ENCODE measurements at places on chromosomes 7 and 10.

GRCh38 chr7:33946094-33946699 lies 40.9 kb downstream of the BMPER start:
- no peak for DNase-seq

DNA sequence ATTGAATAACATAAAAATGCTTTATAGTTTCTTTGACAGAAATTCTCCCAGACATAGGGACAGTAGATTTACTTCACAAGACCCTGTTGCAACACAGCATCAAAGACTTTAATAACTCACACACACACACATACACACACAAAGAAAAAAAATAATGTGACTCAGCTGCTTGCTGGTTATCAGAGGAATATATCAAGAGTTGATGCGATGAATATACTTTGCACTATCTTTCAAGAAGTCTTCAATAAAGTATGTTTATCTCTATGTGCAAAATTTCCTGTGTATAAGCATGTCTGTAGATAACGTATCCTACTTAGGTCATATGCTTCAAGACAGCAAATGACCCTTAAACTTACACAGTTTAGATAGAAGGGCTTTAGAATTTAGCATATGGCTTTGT lies 243.1 kb downstream of the ARL4A start:
- no peak for DNase-seq

- DNase-seq = no peak
Observed at GRCh38 chr10:100372415-100373297, 25.6 kb downstream of the SCD start.

DNA sequence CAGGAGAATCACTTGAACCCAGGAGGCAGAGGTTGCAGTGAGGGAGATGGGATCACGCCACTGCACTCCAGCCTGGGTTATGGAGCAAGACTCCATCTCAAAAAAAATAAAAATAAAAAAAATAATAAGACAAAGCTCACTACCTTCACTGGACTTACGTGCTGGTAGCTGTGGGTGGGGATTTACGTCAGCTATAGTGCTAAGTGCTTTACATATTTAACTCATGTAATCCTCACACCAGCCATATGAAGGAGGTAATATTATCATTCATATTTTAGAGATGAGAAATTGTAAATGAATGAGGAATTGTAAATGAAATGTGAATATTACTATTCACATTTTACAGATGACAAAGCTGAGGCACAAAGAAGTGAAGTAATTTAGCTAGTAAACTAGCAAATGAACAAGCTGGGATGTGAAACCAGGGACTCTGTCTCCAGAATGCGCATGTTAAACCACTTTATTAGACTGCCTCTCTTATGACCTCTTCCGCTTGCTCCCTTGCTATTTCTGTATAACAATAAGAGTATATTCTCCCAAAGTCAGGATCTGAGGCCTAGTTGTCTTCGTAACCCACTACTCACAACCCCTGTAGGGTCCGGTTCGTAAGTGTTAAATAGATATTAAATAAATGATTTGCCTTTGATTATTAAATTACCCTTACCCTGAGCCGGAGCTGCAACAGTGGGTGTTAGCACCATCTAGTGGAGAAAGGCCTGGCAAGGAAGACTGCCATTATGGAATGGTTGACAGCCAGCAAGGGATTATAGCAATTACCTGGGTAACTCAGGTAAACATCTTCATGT lies 70.2 kb downstream of the HTR7 start:
- DNase-seq = no peak

- DNase-seq = no peak
Observed at GRCh38 chr10:19937989-19938388, 121.8 kb downstream of the PLXDC2 start.

GRCh38 chr7:90511776-90512175 lies 42.3 kb downstream of the PTTG1IP2 start:
- no peak for DNase-seq

DNA sequence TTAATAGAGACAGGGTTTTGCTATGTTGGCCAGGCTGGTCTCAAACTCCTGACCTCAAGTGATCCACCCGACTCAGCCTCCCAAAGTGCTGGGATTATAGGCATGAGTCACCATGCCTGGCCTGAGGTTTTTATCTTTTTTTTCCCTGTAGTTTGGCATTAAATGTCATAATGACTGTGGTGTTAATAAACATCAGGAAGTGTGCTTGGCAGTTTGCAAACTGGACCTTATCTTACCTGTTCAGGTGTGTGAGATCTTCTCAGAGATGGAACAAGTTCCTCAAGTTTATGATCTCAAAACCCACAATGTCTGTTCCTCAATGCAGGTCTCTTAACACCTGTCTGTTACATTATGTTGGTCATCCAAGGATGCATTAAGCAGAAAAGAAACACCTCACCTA lies 80.0 kb downstream of the ARID5B start:
- no peak for DNase-seq

DNA sequence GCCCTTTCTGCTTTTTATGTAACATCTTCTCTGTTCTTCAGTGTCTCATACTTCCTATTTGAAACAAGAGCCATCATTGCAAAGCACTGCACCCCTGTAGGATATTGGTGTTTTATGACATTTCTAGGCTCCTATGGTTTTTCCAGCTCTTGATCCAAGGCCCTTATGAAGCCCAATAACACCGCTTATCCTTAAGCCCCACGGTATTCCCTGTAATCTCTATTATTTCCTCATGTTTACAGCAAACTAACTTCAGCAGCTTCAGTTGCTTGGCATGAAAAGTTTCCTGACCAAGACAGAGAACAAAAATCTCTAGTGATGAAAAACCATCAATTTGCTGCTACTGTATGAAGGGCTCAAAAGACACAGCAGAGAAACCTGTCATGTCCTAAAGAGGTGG lies 34.1 kb upstream of the TES start:
- DNase-seq = no peak

GRCh38 chr10:29392376-29393021 lies 103.6 kb downstream of the LYZL1 start:
- no peak for DNase-seq

DNA sequence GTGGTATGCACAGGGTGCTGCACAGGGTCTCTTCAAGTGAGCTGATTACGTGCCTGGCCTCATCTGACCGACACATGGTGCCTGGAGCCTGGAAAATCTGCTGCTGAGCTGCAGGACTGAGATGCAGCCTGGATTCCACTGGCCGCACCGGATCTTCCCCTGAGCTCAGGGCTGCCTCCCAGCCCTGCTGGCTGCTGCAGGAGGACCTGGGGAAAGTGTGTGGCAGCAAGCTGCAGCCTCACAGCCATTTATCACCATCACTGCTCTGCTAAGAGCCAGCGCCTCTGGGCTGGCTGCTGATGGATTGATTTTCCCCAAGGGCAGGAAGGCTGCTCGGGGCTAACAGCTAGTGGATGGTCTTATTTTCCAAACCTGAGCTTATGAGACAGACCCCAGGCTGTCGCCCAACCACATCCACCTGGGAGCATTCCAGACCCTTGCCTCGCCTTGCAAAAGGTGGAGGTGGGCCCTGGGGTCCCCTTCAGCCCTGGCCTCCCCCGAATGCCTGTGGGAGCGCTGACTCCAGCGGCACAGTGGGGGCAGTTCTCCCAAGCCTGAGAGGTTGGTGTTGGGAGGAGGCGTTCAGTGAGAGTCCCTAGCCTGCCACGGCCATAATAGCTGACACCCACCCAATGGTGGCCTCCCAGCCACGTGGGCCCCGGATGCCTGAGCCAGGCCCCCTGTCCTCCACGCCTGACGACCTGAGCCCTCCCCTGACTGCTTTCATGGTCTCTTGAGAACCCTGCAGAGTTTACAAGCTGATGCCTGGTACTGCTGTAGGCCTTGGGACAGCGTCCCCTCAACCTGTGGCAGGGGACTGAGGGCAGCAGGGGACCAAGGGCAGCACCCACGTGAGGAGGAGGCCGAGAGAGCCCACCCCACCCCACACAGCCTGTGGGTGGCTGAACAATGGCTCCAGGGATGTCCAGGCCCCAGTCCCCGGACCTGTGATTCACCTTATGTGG lies 38.2 kb downstream of the STK32C start:
- DNase-seq = no peak

GRCh38 chr7:143882604-143883078 lies 19.3 kb downstream of the TCAF1 start:
- DNase-seq = no peak

- no peak for DNase-seq
Observed at GRCh38 chr10:58438340-58438871, 53.2 kb downstream of the TFAM start.

DNA sequence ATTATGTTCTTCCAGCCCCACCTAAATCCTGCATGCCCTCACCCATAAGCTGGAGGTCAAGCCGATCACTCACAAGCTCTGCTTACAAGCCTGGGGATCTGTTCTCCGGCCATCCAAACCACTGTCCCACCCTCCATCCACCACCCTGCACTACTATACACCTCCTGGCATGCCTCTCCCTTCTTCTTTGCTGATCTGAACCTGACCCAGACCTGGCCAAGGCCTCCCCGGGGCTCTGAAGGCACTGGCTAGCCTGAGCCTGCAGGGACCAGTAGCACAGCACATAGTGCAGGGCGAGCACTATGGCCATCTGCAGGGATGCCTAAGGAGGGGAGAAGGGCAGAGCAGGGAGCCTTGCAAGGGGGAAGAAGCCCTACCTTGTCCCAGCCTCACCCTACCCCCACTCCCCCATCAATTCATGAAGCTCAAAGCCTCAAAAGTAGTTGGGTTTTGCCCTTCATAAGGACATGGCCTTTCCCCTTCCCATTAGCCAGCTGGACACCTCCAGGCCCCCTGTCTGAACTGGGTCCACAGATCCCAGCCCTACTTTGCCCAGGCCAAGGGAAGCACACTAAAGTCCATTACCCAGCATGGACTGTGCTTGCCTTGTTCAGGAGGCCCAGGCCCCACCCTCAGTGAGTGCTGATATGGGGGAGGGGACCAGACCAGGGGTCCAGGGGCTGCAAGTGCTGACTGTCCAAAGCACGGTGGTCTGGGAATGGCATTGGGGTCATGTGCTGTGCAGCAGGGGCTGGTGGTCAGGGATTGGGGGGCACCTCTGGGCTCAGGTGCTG lies 29.6 kb downstream of the CHAT start:
- no peak for DNase-seq

- DNase-seq = peak; percentile 42
Observed at GRCh38 chr10:30534465-30535144, 94.9 kb downstream of the LYZL2 start.

GRCh38 chr7:123770378-123770777 lies 21.6 kb upstream of the WASL start:
- DNase-seq = no peak

GRCh38 chr7:40244226-40244625 lies 109.4 kb downstream of the SUGCT start:
- DNase-seq = no peak

DNA sequence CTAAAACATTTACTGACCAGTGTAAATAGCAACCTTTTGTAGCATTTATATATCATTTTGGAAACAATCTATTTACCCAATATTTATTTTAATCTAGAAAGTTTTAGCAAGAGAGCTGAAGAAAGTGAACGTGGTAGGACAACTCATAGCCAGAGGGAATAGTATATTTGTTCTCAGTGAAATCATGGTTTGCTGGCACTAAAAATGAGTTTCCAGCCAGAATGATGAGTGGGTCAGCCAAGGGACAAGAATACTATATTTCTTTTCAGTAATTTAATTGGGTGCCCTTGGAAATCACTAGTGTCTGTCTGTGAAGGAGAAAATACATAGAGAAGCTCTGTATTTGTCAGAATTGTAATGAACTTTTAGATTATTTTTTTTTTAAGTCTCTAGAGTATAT lies 74.9 kb downstream of the MINPP1 start:
- no peak for DNase-seq

GRCh38 chr7:105744258-105744657 lies 132.1 kb downstream of the ATXN7L1 start:
- DNase-seq = no peak

DNA sequence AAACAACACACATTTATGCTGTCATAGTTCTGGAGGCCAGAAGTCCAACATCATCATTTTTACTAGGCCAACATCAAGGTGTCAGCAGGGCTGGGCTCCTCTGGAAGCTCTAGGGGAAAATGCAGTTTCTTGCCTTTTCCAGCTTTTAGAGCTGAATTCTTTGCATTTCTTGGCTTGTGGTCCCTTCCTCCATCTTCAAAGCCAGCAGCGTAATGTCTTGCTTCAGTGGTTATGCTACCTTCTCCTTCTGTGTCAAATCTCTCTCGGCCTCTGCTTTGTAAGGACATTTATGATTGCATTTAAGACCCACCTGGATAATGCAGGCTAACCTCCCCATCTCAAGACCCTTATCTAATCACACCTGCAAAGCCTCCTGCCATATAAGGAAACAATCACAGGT lies 66.5 kb upstream of the ANKRD1 start:
- DNase-seq = no peak

- DNase-seq = no peak
Observed at GRCh38 chr7:112708236-112708635, 82.0 kb downstream of the TMEM168 start.

GRCh38 chr10:89078724-89079672 lies 88.4 kb downstream of the FAS start:
- DNase-seq = no peak

Data from stimulated activated CD8-positive, alpha-beta memory T cell treated with anti-CD3 and anti-CD28 coated beads, Interleukin-7, amount 100 ng/mL, for 4 hours (primary cell).